AG04450 (cell line): ENCODE measurements at places on chromosomes 5 and 9. TPM values are rescaled to one million over a fixed set of nuclear protein-coding genes. Genes with fewer than 3 reads are reported as not detected.

- no peak for DNase-seq
Measured at GRCh38 chr9:38486056-38486615, 61.9 kb upstream of the IGFBPL1 start.

- DNase-seq: no peak
Measured at GRCh38 chr9:116181853-116182610, 28.4 kb downstream of the PAPPA start.

- no peak for DNase-seq
Measured at GRCh38 chr5:178468196-178468685, 122.0 kb downstream of the COL23A1 start.

GRCh38 chr5:73531356-73531755 lies 33.1 kb downstream of the BTF3 start:
- DNase-seq: no peak

DNA sequence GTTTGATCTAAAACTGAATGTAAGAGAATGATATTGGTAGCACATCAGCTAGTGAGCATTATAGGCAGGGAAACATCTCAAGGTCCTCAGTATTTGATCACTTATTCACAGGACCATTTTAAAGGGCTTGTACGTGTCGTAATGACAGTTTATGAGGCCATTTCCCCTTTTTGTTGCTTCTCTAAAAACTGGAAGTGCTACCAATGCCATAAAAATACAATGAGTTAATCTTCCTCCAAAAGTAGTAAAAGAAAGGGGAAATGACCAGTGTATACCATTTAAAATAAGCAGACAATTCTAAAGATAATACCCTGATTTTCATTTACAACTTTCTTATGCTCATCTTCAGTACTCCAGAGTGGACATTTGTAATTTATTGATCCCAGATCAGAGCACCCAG lies 285.8 kb upstream of the PCSK5 start:
- no peak for DNase-seq

DNA sequence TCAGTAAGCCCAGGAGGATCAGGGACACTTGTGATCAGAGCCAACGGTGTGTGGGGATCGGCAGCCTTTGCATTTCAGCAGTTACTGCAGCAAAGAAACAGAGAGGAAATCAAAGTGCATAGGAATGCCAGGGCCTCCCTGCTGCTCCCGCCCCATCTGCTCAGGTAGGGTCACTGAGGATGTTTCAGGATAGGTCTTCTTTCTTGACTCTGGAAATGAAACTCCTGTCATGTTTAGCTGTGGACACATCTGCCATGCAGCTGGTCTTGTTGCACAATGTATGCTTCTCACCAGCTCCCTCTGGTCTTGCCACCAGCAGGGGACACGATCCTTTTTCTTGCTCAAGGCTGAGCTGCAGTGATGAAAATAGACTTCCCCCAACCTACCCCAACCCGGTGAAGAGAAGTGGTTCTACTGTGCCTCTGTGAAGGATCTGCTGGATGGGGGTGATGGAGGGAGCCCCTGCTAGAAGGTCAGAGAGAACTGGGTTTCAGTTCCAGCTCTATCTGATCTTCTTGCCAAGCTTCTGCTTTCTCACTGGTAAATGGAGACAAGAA lies 185.2 kb upstream of the KLF4 start:
- no peak for DNase-seq

PRRC1 gene
- polyA plus RNA-seq: 108 and 120 TPM in 2 replicates

SYK gene
- polyA plus RNA-seq: not detected in 2 replicates

STK32A gene
- polyA plus RNA-seq: 0.12 and 0.20 TPM in 2 replicates

ACSL6 gene
- not detected in 2 replicates for polyA plus RNA-seq

DNA sequence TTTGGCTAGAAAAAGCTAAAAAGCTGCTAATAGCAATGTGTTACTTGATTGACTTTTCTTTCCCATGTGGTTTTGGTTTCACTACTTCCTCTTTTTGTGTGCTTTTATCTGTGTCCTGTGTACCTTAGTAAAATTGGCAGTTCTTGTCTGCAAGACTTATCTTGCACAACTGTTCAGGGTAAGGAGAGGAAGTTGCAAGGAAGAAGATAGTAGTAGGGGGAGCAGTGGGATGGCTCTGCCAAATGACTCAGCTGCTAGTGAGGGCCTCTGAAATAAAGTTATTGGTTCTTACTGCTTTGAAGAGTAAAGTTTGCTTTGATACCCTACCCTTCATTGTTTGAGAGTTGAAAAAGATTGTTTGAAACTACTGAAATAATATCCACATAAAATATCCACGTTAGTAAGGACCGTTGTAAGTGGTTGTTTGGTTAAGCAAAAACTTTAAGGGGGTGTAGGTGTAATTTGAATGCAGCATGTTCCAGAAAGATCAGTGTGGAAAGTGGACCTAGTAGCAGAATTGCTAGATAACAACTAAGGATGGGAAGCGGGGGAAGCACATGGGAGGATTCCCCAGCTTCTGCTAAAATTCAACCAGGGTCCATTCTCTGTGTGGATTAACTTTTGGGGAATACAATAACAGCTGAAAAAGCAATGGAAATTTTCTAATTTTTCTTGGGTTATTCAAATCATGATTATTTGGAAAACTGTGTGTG lies 123.5 kb downstream of the SCAMP1 start:
- DNase-seq: no peak

PCDHB8 gene
- 0.20 and 0.25 TPM in 2 replicates for polyA plus RNA-seq
